ENCODE measurements at places on chromosomes 16 and 17. TPM values are rescaled to one million over a fixed set of nuclear protein-coding genes. Genes with fewer than 3 reads are reported as not detected.

DNA sequence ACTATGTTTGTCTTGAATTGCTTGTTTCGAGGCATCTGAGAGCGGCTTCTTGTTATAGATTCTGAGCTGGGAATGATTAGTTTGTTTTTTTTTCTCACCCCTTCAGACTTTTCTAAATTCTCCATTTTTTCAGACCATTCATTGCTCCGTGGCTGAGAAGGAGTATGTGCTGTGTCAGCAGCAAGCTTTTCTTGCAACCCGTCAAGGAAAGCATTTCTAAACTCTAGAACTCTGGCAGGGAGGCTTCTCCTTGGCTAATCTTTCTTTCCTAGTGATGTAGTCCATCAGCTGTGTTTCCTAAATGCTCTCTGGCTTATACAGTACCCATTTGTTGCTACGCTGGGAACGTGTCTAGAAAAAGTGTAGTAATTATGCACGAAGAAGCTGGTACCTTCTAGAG is 133.5 kb downstream of the FTO start:
- H3K27me3 ChIP-seq, result no peaks in the 10 kb centered on the region
- H3K27ac ChIP-seq, result no peak overlapping the region
- peaks cover 5% of the 10 kb centered on the region for H3K4me1 ChIP-seq
- DNase-seq, result no peak
- H3K36me3 ChIP-seq, result peaks cover 9% of the 10 kb centered on the region
- no peak overlapping the region for H3K4me3 ChIP-seq

Gene RAMP2
- 4.4 TPM for total RNA-seq

- H3K27me3 ChIP-seq, result no peaks in the 10 kb centered on the region
- peaks cover 26% of the 10 kb centered on the region for H3K4me1 ChIP-seq
- peak overlapping the region; percentile 10 for H3K27ac ChIP-seq
- H3K4me3 ChIP-seq, result no peak overlapping the region
- no peaks in the 10 kb centered on the region for H3K36me3 ChIP-seq
- DNase-seq, result no peak
Measured at GRCh38 chr17:27244491-27245223, 49.3 kb upstream of the WSB1 start.

- DNase-seq, result no peak
- no peak overlapping the region for H3K4me3 ChIP-seq
Measured at GRCh38 chr16:10859658-10860057, 17.3 kb upstream of the CIITA start.

Gene GUCY2D
- not detected for total RNA-seq

Gene SLC6A4
- 0.64 TPM for total RNA-seq

GRCh38 chr17:44546671-44547606 is 10.3 kb upstream of the FZD2 start:
- no peaks in the 10 kb centered on the region for H3K27me3 ChIP-seq
- DNase-seq, result no peak
- no peak overlapping the region for H3K4me3 ChIP-seq

DNA sequence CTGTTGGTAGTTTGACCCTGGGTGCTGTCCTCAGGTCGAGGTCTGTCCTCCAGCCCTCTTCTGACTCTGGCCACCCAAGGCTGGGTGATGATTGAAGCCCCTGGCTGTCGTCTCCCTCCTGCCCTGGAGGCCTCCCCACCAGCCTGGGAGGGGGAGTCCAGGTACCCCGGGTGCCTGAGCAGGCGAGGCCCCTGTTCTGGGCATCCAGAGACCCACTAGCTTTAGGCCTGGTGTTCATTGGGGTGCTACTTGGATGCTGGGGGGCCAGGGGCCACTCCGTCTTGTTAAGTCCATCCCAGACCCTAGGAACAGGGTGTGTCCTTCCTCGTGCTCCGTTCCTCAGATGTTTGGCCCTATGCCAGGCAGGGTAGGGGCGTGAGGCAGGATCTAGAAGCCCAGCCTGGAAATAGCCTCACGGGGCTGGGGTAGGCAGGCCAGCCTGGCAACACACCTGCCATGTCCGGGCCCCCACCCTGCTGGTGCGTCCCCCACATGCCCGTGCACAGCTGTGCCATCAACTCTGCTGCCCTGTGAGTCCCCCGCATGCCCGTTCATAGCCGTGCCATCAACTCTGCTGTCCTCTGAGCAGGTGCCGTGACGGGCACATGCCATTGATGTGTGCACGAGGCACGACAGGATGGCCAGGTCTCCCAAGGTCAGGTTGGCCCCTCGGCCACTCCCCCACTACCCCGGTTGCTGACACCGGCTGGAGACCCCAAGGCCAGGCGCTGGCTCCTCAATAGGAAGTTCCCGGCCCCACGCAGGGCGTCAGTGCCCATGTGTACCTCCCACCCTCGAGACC is 36.9 kb downstream of the GINS2 start:
- H3K4me3 ChIP-seq, result no peak overlapping the region
- DNase-seq, result no peak
- no peaks in the 10 kb centered on the region for H3K27me3 ChIP-seq
- peak overlapping the region; percentile 67 for H3K27ac ChIP-seq

Gene SCIMP
- not detected for total RNA-seq

Gene MMP28
- total RNA-seq, result 0.53 TPM

Gene MYH13
- not detected for total RNA-seq

- H3K27me3 ChIP-seq, result no peaks in the 10 kb centered on the region
- no peaks in the 10 kb centered on the region for H3K4me1 ChIP-seq
- no peak overlapping the region for H3K4me3 ChIP-seq
- no peak for DNase-seq
- no peaks in the 10 kb centered on the region for H3K36me3 ChIP-seq
Measured at GRCh38 chr17:61260071-61260797, 139.4 kb upstream of the TBX2 start.

DNA sequence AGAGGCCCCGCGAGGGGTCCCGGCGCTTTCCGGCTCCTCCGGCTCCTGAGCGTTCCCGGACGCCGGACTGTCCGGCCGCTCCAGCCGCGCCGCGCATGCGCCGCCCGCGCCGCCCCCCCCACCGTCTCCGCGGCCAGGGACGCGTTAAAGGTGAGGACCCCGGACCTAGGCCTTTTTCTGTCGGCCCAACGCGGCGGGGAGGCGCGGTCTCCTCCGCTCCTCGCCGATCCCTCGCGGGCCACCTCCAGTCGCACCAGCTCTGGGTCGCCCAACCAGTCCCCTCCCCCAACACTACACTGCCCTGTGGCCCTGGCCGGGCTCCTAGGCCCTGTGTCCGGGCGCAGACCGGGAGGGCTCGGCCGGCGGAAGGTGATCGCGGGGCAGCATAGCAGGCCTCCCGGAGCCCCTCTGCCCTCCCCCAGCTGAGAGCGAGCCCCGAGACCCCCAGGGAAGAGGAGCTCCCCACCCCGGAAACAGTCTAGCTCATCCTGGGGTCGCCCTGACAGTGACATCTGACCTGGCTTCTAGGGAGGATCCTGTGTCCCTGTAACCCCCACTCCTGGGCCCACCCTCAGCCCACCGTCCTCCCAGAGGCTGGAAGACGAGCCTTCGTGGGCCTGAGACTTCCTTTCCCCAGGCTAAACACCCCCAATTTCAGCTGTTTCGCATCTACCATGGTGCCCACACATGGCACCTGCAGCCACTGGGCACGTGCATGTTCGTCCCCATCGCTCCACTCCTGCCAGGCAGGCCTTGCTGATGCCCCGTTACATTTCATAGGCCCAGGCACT is 14.7 kb upstream of the BCAR1 start:
- H3K27ac ChIP-seq, result peak overlapping the region; percentile 95
- H3K4me3 ChIP-seq, result peak overlapping the region; percentile 76
- peaks cover 20% of the 10 kb centered on the region for H3K4me1 ChIP-seq
- H3K36me3 ChIP-seq, result no peaks in the 10 kb centered on the region
- no peaks in the 10 kb centered on the region for H3K27me3 ChIP-seq
- peak; percentile 91 for DNase-seq

Gene CACNA1H
- total RNA-seq, result 42.8 TPM

- no peak overlapping the region for H3K4me3 ChIP-seq
- no peaks in the 10 kb centered on the region for H3K36me3 ChIP-seq
- H3K4me1 ChIP-seq, result peaks cover 3% of the 10 kb centered on the region
- no peak overlapping the region for H3K27ac ChIP-seq
- DNase-seq, result no peak
- H3K27me3 ChIP-seq, result peaks cover 14% of the 10 kb centered on the region
Measured at GRCh38 chr17:14359163-14360020, 58.5 kb downstream of the HS3ST3B1 start.

Gene PIK3R5
- total RNA-seq, result 0.50 TPM

GRCh38 chr17:50432125-50432762 is 6.2 kb downstream of the ACSF2 start:
- no peaks in the 10 kb centered on the region for H3K27me3 ChIP-seq
- H3K36me3 ChIP-seq, result peaks cover 3% of the 10 kb centered on the region
- peaks cover 33% of the 10 kb centered on the region for H3K4me1 ChIP-seq
- no peak for DNase-seq

DNA sequence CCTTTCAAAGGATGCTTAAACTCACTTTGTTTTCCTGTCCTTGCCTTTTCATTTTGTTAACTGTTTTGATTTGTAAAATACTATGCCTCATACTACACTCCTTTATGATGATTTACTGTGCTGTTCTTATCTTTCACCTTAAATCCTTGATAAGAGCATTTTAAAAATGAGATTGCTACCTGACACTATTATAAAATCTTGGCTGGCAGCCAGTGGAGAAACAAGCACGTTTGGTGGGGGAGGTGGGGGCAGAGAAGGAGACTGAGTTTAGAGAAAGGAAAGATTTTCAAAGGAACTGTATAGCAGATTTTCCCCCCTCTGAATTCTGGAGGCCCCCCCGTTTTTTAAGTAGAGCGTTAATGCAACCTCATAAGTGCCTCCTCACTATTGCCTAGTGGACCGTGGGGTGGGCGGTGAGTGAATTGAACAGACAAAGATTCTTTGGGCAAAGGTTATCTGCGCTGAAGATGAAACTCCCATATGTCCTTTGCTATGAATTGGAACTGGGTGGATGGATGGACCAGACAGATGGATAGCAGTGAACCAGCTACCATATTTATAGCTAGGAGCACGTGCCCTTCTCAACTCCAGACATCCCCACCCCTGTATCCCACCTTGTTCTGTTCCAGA is 200.2 kb downstream of the CCDC182 start:
- peak overlapping the region; percentile 76 for H3K27ac ChIP-seq
- H3K27me3 ChIP-seq, result no peaks in the 10 kb centered on the region
- DNase-seq, result no peak
- peaks cover 4% of the 10 kb centered on the region for H3K36me3 ChIP-seq
- no peak overlapping the region for H3K4me3 ChIP-seq

- no peak overlapping the region for H3K4me3 ChIP-seq
- H3K4me1 ChIP-seq, result peaks cover 5% of the 10 kb centered on the region
- H3K36me3 ChIP-seq, result no peaks in the 10 kb centered on the region
- H3K27me3 ChIP-seq, result peaks cover 82% of the 10 kb centered on the region
Measured at GRCh38 chr16:3190949-3191353, 2.9 kb downstream of the OR1F1 start.

Gene LRRC37A2
- total RNA-seq, result 22.4 TPM

- H3K4me1 ChIP-seq, result peaks cover 28% of the 10 kb centered on the region
- H3K36me3 ChIP-seq, result no peaks in the 10 kb centered on the region
- no peaks in the 10 kb centered on the region for H3K27me3 ChIP-seq
- H3K27ac ChIP-seq, result peak overlapping the region; percentile 52
- H3K4me3 ChIP-seq, result peak overlapping the region; percentile 96
- DNase-seq, result no peak
Measured at GRCh38 chr17:51118330-51119195, 2.1 kb downstream of the SPAG9 start.

DNA sequence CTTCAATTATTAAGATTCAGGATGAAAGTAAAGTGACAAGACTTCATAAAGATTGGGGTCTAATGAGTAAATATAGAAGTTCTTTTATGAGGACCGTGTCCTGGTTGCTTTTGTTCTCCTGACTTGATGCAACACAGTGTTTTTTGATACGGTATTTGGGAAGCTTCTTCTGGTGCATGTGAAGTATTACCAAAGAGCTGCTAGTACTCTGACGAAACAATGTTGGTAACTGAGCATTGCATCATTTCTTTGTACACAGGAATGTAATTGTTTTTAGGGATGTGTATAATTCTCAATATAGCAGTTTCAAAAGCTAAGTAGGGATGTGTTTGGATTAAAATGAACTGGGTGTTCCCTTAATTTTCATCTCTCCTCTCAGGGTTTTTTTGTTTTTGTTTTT is 15.9 kb downstream of the KPNB1 start:
- H3K4me3 ChIP-seq, result no peak overlapping the region
- no peak for DNase-seq
- no peak overlapping the region for H3K27ac ChIP-seq
- H3K36me3 ChIP-seq, result peaks cover 27% of the 10 kb centered on the region
- H3K27me3 ChIP-seq, result no peaks in the 10 kb centered on the region

- H3K4me3 ChIP-seq, result no peak overlapping the region
- H3K36me3 ChIP-seq, result peaks cover 8% of the 10 kb centered on the region
- H3K27me3 ChIP-seq, result no peaks in the 10 kb centered on the region
- H3K4me1 ChIP-seq, result no peaks in the 10 kb centered on the region
- DNase-seq, result no peak
- H3K27ac ChIP-seq, result no peak overlapping the region
Measured at GRCh38 chr16:53147500-53148065, 92.8 kb downstream of the CHD9 start.

Measured in progenitor cell of endocrine pancreas (in vitro differentiated cells).